Memory B cell (primary cell): ENCODE measurements at places on chromosomes 4 and X.

GRCh38 chr4:87045659-87046058, 110.8 kb downstream of the AFF1 start:
- DNase-seq, result no peak
- H3K36me3 ChIP-seq, result peaks cover 10% of the 10 kb centered on the region
- no peak overlapping the region for H3K4me3 ChIP-seq

- H3K4me1 ChIP-seq, result no peaks in the 10 kb centered on the region
- no peak overlapping the region for H3K4me3 ChIP-seq
- H3K27ac ChIP-seq, result no peak overlapping the region
- H3K27me3 ChIP-seq, result peaks cover 8% of the 10 kb centered on the region
- no peaks in the 10 kb centered on the region for H3K36me3 ChIP-seq
Measured at GRCh38 chr4:24850674-24851073, 55.3 kb downstream of the SOD3 start.

DNA sequence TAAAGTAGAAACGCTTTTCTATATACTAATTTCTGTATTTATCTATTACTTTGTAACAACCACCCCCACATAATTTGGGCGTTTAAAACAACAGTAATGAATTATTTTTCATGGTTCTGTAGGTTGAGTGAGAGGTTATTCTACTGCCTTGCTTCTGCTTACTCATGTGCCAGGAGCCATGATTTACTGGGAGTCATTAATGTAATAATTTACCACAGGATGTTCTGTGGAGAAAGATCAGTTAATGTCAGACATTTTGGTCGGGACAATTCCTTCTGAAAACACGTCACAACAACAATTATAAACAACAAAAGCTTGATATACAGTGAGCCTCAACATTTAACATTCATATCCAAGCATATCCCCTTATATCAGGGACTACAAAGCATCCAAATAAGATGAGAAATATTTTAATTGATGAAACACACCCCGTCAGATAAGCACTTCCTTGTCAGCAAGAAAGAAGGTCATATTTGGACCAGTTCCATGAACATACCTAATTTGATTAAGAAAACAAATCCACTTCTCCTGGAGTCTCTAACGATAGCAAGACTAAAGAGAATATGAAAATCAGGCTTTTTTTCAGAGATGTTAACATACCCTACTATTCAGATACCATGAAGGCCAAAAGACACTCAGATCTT, 238.5 kb downstream of the PRDM5 start:
- DNase-seq, result no peak
- no peak overlapping the region for H3K4me3 ChIP-seq
- no peaks in the 10 kb centered on the region for H3K27me3 ChIP-seq
- H3K36me3 ChIP-seq, result no peaks in the 10 kb centered on the region
- H3K4me1 ChIP-seq, result no peaks in the 10 kb centered on the region

- H3K36me3 ChIP-seq, result peaks cover 4% of the 10 kb centered on the region
- H3K4me1 ChIP-seq, result no peaks in the 10 kb centered on the region
- H3K27ac ChIP-seq, result no peak overlapping the region
Measured at GRCh38 chrX:427812-428725, 41.4 kb upstream of the PPP2R3B start.

DNA sequence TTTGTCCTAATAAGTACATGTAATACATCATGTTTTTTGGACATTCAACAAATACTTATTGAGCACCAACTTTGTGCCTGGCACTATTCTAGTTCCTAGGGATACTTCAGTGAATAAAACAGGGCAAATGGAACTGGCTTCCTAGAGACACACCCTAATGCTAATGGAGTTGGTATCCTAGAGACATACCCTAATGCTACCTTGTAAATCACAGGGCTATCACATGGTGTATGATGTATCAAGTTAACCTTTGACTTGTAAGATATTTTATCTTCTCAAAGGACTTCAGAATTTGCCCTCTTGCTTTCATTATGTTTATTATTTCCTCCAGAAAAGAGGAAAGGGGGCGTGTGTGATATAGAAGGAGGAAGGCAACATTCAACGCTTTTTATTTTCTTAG, 10.1 kb downstream of the GK start:
- H3K27ac ChIP-seq, result no peak overlapping the region
- H3K4me3 ChIP-seq, result no peak overlapping the region
- no peaks in the 10 kb centered on the region for H3K27me3 ChIP-seq
- H3K4me1 ChIP-seq, result no peaks in the 10 kb centered on the region
- no peak for DNase-seq

DNA sequence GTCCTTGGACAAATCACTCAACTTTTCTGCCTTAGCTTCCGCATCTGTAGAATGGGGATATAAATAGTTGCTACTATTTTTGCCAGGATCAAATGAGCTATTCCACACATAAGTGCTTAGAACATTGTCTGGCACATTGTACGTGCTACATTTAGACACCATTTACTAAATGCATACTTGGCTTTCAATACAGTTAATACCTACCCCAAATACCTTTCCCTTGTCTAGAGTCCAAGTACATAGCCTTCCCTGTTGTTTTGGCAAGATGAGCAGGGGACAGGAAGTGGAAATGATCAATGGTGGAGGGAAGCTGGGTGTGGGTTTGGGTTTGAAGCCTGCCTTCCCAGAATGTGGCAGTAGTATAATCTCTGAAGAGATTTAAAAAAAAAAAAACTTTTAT, 82.0 kb downstream of the CHRDL1 start:
- no peaks in the 10 kb centered on the region for H3K4me1 ChIP-seq
- H3K27ac ChIP-seq, result no peak overlapping the region
- DNase-seq, result no peak
- no peaks in the 10 kb centered on the region for H3K27me3 ChIP-seq

GRCh38 chrX:130030826-130031225, 48.4 kb downstream of the BCORL1 start:
- no peaks in the 10 kb centered on the region for H3K4me1 ChIP-seq
- H3K27me3 ChIP-seq, result no peaks in the 10 kb centered on the region
- no peak for DNase-seq

- no peak overlapping the region for H3K4me3 ChIP-seq
- H3K27ac ChIP-seq, result no peak overlapping the region
- H3K36me3 ChIP-seq, result no peaks in the 10 kb centered on the region
- DNase-seq, result no peak
Measured at GRCh38 chr4:146063143-146063542, 112.4 kb upstream of the LSM6 start.
